ENCODE measurements at places on chromosomes 11 and 22.

DNA sequence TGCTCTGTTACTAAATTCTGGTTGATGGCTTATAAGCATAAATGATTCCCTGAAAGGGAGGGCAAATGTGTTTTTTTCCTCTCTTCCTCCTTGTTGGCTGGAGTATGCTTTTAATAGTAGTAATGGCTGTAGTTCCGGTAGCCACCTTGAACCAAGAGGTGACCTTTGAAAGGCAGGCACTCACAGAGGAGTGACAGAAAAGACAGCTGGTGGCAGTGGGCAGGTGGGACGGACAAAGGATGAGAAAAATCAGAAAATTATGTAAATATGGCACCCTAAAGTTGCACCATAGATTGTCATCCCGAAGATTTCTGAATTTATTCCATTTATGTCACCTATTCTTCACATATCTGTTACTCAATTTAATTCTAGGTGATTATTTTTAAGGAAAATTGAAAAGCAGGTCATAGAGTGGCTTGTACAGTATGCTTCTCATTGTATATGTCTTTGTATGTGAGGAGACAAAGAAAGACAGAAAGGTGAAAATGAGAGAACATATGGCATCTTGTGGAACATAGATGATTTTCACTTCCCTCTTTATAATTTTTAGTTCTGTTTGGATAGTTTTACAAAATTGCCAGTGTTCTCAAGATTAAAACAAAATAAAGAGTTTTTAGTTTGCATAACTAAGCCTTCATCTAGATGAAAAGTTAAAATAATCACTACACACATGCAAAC, 17.0 kb downstream of the CASP12 start:
- no peak for DNase-seq

DNA sequence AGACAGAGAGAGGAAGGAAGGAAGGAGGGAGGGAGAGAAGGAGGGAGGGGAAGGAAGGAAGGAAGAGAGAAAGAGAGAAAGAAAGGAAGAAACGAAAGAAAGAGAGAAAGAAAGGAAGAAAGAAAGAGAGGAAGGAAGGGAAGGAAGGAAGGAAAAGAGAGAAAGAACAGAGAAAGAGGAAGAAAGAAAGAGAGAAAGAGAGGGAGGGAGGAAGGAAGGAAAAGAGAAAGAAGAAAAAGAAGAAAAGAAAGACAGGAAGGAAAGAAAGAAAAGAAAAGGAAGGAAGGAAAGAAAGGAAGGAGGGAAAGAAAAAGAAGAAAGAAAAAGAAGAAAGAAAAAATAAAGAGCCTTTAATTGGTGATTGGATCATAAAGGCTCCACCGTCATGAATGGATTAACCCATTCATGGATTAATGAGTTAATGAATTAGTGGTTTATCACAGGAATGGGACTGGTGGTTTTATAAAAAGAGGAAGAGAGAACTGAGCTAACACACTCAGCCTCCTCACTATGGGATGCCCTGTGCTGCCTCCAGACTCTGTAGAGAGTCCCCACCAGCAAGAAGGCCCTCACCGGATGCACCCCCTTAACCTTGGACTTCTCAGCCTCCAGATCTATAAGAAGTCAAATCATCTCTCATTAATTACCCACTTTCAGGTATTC, 9.0 kb upstream of the PLAAT2 start:
- no peak for DNase-seq

GRCh38 chr11:22208151-22208858, 15.4 kb downstream of the ANO5 start:
- no peak for DNase-seq

DNA sequence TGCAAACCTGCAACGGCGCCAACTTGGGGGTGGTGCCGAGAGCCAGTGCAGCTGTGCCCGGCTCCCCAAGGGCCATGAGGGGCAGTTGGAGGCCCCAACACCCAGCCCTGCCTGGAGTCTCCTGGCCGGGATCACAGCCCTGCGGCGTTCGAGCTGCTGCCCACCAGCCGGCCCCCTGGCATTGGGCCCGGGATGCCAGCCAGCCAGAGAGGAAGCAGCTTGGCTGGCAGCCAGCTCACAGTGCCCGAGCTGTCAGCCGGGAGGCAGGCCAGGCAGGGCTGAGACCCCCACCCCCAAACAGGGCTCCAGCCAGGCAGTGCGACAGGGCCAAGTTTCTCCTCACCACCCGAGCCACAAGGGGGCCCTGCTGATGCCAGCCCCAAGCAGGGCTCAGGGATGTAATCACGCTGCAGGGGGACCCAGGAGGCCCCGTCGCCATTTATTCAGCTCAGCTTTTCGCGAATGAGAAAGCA, 26.0 kb upstream of the TCF20 start:
- peak; percentile 43 for DNase-seq

DNA sequence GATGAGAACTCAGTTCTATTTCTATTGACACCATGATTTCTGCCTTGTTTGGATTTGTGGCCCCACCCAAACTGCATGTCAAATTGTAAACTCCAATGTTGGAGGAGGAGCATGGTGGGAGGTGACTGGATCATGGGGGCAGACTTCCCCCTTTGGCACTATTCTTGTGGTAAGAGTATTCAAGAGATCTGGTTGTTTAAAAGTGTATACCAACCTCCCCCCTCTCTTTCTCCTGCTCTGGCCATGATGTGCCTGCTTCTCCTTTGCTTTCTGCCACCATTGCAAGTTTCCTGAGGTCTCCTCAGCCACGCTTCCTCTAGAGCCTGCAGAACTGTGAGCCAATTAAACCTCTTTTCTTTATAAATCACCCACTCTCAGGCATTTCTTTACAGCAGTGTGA, 7.9 kb upstream of the FOXRED2 start:
- DNase-seq, result no peak

GRCh38 chr11:13761250-13761649, 92.8 kb downstream of the FAR1 start:
- no peak for DNase-seq

GRCh38 chr11:44787981-44788380, 61.2 kb downstream of the TSPAN18 start:
- no peak for DNase-seq

DNA sequence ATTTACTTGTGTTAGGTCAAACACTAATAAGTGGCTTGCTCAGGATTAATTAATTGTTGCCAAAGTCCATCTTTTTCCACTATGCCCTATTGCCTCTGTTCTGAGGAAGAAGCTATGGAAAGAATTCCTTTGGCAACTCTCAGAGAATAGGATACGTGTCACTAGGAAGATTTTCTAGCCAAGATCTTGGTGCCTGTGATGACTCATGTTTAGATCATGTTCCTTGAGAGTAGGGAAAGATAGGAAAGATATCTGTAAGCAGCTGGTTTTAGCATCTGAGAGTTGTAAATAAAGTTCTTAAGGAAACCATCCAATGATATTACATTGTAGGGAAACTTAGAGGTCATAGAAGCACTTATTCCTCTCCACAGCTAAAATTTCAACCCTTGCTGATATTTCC, 15.7 kb downstream of the SLN start:
- DNase-seq, result no peak

DNA sequence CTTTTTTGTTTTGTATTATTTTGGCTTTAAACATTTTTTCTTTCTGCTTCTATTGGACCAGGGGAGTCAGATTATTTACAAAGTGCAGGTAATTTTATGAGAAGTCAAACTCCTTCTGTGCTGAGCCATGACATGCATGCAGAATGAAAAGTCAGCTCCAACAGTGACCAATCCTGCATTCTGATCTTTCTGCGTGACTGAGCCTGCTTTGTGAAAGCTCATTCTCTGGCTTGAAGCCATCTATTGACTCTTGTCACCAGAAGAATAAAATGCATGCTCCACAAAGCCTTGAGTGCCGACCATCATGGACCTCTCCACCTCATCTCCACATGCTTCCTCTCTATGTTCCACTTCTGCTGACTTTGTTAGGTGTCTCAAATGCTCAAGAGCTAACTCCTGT, 50.2 kb downstream of the MIAT start:
- no peak for DNase-seq

DNA sequence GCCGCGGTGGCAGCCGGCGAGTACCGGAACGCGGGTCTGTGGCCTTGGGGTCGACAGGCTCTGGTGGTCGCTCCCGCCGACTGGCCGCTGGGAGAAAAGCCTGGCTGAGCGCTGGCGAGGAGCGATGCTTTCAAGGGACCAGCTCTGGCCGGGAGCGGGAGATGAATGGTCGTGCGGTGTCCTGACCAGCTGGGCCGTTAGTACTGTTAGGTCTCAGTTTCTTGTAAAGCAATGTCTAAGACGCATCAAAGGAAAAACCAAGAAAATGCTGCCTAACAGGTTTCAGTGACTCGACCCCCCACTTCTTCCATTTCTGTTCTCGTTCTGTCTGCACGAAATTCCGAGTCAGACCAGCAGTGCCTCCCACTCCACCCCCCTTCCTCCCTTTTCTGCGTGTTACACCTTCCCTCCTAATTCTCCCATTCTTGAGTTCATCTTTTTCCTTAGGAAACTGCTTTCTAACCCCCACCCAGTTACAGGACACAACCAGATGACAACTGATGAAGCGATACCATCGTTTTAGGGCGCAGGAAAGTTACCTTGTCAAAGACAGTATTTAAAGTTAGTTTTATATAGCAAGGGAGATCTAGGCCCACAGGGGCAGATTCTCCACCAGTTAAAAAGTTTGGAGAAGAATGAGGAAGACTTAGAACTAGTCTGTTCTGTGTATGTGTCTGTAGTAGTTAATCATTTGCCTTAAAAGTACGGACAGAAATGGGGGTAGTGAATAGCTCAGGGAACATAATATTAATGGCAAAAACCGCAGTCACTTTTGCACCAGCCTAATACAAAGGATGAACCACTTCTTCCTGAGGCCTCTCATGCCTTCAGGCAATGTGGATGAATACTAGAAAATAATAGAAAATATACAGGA, 1.0 kb downstream of the CUL5 start:
- DNase-seq, result no peak

DNA sequence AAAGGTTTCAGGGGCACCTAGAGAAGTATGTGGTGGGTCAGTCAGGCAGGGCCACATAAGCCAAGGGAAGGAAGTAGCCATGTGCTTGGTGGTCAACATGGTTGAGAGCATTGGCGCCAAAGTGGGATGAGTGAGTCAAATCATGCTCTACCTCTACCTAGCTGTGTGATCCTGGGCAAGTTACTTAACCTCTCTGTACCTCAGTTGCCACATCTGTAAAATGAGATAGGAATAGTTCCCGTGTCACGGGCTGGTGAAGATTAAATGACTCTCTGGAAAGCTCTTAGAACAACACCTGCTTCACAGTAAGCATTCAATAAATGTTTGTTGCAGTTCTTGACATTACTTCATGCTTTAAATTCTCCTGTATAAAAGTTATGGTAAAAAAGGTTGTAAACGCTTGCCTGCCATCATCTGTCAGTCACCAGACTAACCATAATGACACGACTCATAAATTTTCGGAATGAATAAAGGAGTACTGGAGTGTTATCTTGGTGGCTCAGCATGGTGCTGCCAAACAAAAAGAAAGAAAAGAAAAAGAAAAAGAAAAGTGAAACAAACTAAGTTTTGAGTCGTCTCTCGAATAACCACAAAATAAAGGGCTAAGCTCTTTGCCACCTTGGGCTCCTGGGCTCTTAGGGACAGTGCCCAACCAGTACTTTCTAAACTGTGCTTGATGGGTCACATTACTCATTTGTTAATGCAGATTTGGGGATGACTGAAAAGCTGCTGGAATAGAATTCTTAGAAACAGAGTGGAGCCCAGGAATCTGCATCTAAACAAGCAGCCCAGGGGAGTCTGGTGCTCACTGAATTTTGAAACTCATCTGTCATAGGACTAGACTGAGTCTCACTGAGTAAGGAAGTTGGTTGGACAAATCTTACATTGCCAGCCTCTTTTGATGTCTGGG, 107.6 kb downstream of the LDLRAD3 start:
- DNase-seq, result no peak

GRCh38 chr11:47185305-47186075, 744 bp downstream of the PACSIN3 start:
- peak; percentile 62 for DNase-seq

- no peak for DNase-seq
Observed at GRCh38 chr11:73566422-73566821, 31.5 kb downstream of the FAM168A start.

DNA sequence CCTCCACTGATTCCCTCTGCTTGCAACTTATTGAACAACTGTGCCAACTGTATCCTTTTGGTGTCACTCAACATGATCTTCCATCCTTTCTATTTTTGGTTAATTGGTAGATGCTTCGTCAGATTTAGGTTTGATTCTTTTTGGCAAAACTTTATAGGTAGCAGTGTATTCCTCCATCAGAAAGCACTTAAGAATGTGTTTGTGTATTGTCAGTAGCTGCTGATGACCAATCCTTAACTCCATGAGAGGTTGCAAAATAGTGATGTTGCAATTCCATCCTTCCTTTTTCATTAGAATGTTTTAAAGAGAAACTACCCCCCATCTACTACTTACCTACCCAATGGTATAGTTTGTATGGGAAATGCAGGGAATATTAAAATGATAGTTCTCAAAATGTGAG, 22.1 kb downstream of the FAM76B start:
- no peak for DNase-seq

DNA sequence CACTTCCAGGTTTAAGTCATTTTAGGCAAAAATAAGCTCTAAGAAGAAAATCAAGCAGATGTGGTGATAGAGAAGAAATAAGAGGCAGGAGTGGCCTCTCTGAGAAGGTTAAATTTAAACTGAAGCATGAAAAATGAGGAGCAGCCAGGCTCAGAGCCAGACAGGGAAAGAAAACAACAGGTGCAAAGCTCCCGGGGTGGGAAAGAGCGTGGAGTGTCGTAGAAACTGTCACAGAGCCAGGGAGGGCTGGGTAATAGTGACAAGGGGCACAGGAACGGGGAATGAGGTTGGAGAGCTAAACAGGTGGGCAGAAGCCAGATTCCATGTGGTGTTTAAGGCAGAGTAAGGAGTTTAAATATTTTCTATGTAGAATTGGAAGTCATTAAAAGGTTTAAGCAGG, 132.1 kb upstream of the BLID start:
- no peak for DNase-seq

- no peak for DNase-seq
Observed at GRCh38 chr11:93113824-93114223, 84.0 kb downstream of the SLC36A4 start.

DNA sequence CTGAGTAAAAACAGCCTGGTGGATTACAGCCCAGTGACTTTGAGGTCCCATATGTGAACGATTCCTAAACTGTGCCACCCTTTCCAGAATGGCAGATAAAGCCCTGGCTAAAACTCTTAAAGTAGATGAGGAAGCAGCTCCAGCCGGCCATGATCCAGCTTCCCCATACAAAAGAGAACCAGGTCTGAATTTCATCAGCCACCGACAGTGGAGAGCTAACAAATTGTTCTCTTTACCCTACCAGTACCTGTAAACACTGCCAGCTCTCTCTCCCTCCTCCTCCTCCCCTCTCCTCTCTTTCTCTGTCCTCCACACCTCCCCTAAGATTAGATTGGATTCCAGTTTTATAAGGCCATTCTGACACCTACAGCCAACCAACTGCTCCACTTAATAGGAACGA, 176.9 kb downstream of the DSCAML1 start:
- DNase-seq, result no peak

GRCh38 chr22:30044369-30044768, 35.9 kb upstream of the HORMAD2 start:
- no peak for DNase-seq

- peak; percentile 5 for DNase-seq
Observed at GRCh38 chr22:45583504-45583903, 80.8 kb downstream of the FBLN1 start.

All from left cardiac atrium (tissue), 4 donors.